ENCODE measurements at places on chromosomes 1 and 21.
A peak's percentile ranks its signal among the peaks of the same experiment; 100 is the strongest.

- no peak for DNase-seq
Observed at GRCh38 chr1:173099166-173099565, 48.4 kb upstream of the TNFSF18 start.

DNA sequence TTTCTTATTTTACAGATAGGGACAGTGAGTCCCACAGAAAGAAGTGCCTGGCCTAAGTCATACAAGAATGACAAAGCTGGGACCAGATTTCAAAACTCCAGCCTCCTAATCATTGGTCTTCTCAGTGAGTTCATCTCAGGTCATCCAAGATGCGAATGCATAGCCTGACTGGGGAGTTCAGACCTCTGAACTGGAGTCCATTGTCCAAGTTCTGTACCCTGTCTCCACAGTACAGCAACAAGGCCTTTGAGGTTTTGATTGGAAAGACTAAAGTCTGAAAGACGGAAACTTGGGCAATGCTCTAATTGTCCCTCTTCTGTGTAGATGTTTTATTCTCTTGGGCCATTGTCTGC is 62.0 kb downstream of the TNN start:
- no peak for DNase-seq

DNA sequence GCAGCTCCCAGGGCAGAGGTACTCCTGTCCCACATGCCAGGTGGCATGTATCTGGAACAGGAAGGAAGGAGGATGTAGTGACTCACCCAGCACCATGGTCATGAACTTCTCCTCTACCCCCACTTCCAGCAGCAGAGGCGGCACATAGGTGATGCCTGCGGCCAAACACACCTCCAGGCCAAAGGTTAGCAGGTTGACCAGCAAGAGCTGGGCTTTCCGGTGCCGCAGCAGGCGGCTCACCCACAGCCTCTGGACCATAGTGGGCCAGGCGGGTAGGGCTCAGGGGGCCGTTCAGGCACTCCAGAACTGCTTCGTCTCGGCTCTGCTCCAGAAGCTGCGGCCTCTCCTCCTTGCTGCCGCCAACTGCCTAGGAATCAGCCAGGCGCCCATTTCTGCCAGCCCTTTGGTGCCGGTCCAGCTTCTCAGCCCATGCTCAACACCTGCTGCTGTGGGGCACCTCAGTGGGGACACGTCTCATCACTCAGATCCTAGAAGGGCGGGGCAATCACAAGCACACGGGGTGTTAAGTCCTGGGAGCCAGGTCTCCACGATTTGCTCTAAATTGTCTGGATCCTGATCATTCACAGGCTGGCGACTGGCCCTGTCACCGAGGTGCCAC is 15.8 kb downstream of the SLC45A3 start:
- DNase-seq = no peak

DNA sequence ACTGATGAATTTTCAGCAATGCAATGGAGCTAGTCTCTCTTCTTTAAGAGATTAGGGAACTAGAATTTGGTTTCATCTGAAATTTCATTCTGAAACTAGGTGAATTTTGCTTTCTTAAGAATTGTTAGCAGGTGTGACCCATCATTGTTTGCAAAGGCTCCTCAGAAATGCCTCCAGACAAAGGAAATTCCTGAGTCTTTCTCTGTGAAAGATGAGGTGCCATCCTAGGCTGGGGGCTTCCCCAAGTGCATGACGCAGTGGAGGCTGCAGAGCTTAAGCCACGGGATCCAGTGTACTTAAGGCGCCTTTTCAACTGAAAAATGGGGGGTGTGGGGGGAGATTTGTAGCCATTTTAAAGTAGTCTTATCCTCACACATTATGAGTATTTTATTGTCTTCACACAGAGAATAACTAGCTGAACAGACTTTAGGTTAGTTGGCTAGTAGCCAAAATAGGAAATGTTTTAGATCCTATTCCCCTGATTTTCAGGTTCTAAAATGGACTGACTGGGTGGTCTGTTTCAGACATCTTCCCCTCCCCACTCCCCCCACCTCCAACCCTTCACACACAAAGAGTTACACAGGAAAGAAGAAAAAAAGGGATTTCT is 202.0 kb downstream of the NFIA start:
- no peak for DNase-seq

DNA sequence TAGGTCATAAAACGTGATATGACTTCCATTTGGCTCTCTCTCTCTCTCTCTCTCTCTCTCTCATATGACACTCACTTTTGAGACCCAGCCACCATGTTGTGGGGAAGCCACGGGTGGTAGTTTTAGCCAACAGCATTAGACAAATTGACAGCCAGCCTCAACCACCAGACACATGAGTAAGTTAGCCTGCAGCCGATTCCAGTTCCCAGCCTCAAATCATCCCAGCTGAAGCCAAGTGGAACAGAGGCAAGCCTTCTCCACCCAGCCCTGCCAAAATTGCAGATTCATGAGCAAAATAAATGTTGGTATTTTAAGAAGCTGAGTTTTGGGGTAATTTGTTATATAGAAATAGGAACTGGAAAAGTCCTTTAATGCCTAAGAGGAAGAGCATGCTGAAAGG is 98.0 kb upstream of the DNAH14 start:
- no peak for DNase-seq

DNA sequence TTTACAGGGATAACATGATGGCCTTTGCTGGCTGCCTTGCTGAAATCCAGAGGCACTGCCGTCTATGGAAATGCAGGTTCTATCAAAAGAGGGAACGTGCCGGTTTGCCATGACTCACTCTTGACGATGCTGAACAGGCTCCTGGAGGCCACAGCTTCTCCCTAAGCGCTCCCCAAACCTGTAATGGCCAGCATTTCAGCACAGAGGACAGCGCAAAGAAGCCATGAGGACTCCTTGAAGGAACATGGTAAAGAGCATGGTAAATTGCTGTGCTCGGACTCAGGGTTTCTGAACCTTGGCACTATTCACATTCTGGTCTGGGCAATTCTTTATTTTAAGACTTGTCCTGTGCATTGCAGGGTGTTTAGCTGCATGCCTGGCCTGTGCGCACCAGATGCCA is 217.5 kb downstream of the CAMTA1 start:
- no peak for DNase-seq

DNA sequence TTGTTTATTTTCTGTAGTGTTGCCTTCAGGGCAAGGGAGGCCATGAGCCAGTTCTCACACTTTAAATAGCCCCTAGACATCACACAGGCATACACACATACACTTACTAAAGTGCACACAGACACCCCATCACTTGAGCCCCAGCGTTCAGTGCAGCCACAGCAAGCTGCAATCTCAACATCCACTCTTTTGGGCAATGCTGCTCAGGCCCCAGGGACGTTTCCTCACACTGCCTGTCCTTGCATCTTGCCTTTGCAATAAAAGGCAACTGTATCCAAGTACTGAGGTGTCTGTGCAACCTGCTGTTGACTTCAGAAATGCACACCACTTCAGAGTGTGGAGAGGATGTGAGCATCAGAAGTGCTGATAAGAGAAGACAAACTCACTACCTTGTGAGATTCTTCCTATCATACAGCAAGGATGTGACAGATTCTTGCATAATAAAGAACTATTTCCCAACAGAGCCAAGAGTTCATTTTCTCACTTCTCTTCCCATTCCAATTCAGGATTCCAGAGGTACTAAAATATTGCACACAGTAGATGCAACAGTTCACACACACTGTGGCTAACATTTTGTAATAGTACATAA is 36.2 kb downstream of the IRF2BP2 start:
- DNase-seq = no peak

GRCh38 chr1:54070171-54070837 is 16.9 kb downstream of the TCEANC2 start:
- no peak for DNase-seq

DNA sequence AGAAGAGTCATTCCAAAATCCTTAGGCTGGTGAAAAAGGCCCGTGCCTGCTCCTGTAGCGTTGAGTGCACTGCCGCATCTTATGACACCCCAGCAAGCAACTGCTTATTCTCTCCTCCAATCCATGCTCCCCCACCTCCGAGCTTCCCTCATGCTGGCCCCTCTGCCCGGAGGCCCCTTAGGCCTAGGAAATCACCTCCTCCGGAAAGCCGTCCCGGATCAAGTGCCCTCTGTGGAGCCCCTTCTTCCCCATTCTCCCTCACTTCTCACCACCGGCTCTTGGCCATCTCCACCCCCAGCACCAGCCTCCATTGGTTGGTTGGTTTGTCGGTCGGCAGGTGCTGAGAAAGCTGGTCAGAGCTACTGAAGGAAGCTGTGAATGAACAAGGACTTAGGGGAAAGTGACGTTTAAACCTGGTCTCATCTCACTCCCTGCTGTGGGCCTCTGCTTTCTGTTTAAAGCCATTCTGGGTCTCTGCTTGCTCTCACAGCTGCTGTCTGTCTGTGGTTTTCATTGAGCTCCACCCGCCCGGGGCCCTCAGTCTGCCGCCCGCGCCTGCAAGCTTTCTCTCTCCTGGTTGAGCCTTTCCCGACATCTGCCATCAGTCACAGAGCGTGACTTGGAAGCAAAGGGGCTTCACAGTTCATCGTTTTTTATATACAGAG is 122.2 kb downstream of the KCNN3 start:
- peak; percentile 56 for DNase-seq

GRCh38 chr1:153651771-153652170 is 6.7 kb upstream of the SNAPIN start:
- DNase-seq = no peak

- peak; percentile 61 for DNase-seq
Observed at GRCh38 chr1:20732071-20732587, 374 bp downstream of the SH2D5 start.

DNA sequence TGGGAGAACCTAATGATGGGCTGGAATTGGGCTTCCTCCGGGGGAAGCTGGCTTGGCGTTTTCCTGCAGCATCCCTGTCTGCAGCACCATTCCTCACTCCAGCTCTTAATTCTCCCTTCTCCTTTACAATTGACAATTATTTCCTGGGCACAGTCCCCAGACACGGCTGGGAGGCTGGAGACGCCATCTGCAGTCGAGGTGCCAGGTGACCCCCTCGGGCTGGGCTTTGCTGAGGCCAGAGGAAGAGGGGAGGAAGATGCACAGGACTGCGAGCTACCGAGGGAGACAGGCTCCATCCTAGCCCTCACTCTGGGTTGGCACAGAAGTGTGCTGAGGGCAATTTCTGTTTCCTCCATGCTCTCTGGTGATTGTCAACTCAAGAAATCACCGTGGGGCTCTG is 453.8 kb downstream of the PTPRU start:
- DNase-seq = no peak

- DNase-seq = no peak
Observed at GRCh38 chr1:201706109-201706508, 122.8 kb upstream of the IPO9 start.

- DNase-seq = no peak
Observed at GRCh38 chr21:29384683-29385359, 86.1 kb downstream of the BACH1 start.

DNA sequence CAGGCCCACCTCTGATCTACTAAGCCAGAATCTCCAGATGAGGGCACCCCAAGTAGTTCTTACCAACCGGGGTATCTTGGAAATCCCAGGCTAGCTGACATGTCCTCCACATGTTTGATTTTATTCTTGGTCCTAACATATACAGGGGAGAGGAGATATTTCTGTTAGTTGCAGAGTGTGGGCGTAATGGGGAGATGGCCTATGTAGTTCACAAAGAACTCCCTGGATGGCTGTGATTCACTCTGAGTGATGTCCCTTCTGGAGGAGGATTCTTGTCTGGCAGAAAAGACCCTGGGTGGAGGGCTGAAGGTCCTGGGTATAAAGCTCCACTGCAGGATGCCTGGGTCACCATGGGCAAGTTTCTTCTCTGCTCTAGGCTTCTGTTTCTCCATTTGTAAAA is 13.1 kb downstream of the MECR start:
- DNase-seq = no peak

GRCh38 chr1:237093691-237094090 is 51.7 kb downstream of the RYR2 start:
- no peak for DNase-seq
